Fibroblast of skin of right quadriceps (primary cell): ENCODE measurements at places on chromosomes 7 and 10.

DNA sequence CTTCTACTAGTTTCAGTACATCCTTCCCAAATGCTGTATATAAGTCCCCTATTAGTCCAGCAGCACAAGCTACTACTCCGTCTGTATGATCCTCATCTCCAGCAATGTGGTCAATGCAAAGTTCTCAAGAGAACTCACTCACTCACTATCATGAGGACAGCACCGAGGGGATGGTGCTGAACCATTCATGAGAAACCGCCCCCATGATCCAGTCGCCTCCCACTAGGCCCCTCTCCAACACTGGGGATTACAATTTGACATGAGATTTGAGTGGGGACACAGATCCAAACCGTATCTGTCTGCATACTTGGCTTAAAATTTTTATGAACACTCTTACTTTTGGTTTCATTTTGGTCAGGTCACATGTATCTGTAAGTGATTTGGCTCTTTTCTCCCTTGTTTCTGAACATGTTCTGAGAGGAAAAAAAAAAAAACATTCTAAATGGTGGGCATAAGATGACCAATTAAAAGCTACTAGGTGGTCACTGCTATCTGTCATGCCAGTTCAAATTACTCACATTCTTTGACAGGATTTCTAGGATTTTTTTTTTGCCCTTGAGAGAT is 60.1 kb downstream of the ZNF783 start:
- no peak for DNase-seq

GRCh38 chr7:96023387-96023786 is 251.0 kb downstream of the DYNC1I1 start:
- DNase-seq: peak; percentile 68

GRCh38 chr10:71368643-71369042 is 28.1 kb upstream of the CDH23 start:
- DNase-seq: peak; percentile 7

- DNase-seq: peak; percentile 28
These were observed 428.4 kb upstream of the TEX47 start for GRCh38 chr7:89223900-89224395.

- DNase-seq: no peak
These were observed at the start of gene ABCC2 for GRCh38 chr10:99782447-99783286. Gene ABCC2, plus strand, starts transcription at chr10:99782640. Its CDS starts 205 bp downstream, at chr10:99782845.

DNA sequence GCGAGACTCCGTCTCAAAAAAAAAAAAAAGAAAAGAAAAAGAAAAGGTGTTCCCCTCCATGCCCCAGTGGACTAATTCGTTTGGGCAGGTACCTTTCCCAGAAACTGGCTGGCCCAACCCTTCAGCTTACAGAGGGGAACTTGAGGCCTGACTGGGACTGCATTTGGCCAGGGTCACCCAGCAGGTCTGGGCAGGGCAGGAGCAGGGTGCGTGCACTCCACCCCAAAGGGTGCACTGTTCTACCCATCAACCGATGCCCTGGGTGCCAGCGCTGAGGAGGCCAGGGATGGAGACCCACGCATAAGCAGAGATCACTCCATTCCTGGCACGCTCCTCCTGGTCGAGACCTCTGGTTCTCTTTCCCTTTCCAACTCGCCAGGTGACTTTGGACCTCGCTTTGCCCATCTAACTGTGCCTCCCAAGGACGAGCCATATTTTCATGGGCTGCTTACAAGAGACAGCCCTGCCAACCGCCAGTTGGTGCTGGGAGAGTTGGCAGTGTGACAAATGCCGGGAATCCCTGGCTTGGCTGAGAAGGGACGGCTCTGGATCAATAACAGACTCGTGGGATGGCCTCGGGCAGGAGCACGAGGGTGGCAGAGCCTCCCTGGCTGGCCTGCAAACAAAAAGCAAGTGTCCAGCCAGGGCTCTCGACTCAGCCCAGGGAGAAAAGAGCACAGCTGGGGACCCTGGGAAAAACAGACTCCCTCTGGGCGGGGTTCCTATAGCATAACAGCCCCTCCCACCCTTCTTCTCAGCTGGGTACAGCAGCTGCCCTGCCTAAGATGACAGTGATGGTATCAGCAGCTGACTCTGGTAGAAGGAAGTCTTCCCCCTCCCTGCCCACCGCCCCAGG is 7.9 kb downstream of the HSPB1 start:
- DNase-seq: no peak

DNA sequence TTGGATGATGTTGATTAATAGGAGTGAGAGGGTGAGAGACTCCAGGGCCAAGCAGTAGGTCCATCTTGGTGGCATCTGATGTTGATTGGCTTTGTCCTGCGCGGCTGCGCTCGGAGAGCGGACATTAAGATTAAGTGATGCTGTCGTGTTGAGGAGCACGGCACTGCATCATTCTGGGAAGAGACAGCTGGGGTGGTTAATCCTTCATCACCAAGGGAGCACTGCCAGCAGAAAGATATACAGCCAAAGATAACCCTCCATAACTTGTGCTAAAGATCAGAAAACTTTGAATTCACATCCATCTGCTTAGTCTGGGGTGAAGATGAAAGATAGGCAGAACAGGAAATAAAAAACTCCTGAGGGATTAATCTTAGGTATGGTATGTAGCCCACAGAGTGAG is 208.3 kb downstream of the LRMDA start:
- DNase-seq: peak; percentile 36

DNA sequence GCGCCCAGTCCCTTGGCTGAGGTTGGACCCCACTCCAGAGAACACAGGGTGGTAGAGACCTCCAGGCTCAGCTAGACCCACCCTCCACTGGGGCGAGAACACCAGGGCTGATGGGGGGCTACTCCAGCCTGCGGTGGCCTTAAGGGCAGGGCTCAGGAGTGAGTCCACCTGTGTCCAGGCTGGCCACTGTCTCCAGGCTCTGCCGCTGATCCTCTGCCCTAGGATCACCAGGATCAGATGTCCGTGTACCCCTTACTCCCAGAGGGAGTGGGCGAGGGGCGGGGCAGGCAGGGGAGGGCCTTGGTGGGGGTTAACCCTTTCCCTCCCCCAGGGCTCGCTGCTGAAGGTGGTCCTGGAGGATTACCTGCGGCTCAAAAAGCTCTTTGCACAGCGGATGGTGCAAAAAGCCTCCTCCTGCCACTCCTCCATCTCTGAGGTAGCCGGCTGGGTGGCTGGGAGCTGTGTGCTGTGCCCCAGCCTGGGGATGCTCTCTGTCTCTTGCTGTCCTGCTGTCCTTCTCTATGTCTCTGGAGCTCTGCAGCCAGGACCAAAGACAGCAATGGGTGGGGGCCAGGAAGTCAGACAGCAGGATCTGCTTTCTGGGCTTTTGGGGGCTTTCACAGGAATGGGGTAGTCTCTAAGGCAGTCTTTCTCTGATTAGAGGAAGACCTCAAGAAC is 38.0 kb downstream of the PSAP start:
- DNase-seq: no peak

DNA sequence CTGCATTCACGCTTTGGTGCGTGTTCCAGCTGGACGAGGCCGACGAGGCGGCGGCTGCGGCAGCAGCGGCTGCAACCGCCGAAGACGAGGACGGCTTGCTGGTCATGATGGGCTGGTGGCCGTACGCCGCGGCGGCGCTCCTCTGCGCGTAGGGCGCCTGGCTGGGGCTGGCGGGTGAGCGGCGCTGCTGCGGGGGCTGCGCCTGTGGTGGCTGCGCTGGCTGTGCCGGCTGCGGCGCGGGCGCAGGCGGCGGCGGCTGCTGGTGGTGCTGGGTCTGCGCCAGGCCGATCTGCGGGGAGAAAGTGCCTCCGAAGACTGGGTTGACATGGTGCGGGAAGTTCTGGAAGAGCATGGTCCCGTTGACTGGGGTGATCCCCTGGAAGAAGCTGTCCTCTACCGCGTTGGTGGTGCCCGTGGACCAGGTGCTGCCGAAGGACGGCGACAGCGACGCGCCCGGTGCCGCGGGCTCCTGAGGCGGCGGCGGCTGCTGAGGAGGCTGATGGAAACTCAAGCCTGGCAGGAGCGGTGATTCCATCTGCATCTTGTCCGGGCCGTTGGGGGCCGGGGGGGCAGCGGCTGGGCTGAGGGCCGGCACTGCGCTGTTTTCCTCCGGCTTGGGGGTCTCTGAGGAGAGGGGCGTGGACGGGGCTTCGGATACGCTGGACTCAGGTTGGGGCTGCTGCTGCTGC is 51.1 kb downstream of the CPEB3 start:
- no peak for DNase-seq

GRCh38 chr7:27096768-27097514 is 1.1 kb upstream of the HOXA1 start:
- DNase-seq: peak; percentile 26

DNA sequence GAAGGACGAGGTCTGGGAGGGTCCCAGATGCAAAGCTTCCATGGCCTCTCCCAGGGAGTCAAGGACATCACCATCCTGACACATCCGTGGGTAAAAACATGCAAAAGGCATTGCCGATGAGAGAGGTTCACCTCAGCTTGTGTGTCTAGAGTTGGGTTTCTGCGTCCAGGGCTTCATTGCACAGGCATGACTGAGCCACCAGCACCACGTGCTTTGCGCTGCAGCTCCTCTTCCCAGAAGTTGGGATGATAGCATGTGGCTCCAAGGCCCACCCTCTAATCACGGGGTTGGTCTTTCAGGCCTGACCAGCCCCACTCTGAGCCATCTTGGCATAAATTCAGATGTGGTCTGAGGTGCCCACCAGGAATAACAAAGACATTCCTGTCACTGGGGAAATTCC is 7.1 kb upstream of the RASGEF1A start:
- no peak for DNase-seq

GRCh38 chr10:48287417-48288391 is 13.2 kb upstream of the FRMPD2 start:
- DNase-seq: no peak

GRCh38 chr7:132410861-132411541 is 165.3 kb downstream of the PLXNA4 start:
- no peak for DNase-seq

DNA sequence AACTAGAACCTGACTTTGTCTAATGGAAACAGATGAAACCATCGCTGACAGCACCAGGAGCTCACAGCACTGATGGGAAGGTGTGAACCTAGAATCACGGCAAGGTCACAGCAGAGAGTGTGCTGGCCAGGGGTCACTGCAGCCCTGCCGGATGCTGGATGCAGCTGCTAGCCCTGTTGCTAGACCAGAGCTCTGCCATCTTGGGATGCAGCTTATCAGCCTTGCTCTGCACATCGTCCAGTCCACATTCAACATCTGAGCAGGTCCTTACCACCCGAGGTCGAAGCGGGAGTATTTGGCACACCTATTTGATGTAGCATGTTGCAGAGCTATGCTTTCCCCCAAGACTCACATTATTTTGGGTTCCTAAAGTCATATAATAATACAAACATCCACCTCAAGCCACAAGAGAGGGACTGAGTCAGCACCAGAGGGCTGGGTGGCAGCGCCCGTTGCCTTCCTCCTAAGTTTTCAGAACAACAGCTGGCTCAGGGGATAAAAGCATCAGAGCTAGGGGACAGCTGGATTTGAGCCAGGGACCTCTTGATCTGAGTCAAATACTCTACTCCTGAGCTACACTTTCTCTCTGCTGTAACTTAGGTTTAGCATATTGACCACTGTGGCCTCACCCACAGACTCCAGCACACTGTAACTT is 135.3 kb downstream of the ZNF467 start:
- DNase-seq: no peak

GRCh38 chr7:134662166-134662870 is 15.7 kb downstream of the BPGM start:
- DNase-seq: no peak

DNA sequence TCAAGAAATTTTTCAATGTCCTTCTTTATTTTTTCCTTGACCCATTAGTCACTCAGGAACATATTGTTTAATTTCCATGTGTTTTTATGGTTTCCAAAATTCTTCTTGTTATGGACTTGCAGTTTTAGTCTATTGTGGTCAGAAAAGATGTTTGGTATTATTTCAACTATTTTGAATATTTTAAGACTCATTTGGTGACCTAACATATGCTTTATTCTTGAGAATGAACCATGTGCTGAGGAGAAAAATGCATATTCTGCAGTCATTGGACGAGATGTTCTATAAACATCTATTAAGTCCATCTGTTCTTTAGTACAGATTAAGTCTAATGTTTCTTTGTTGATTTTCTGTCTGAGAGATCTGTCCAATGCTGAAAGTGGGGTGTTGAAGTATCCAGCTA is 42.3 kb upstream of the MDFIC start:
- peak; percentile 76 for DNase-seq

DNA sequence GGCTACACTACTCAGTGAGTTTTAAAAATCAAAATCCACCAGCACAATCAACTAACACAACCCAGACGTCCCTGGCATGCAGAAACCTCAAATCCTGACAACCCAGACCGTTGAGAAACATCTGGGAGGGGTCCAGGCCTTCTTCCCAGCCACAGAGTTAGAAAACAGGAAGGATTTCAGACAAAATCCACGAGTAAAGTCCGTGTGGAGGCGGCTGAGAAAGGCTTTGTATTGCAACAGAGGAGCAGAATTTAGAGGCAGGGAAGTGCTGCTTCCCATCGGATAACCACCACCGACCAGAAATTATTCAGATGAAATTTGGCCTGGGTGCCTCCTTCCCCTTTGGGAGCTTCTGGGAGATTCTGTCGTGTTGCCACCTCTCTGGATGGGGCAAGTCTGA is 61.5 kb downstream of the TNS3 start:
- DNase-seq: peak; percentile 92

GRCh38 chr10:44881649-44882048 is 29.5 kb upstream of the TMEM72 start:
- no peak for DNase-seq

DNA sequence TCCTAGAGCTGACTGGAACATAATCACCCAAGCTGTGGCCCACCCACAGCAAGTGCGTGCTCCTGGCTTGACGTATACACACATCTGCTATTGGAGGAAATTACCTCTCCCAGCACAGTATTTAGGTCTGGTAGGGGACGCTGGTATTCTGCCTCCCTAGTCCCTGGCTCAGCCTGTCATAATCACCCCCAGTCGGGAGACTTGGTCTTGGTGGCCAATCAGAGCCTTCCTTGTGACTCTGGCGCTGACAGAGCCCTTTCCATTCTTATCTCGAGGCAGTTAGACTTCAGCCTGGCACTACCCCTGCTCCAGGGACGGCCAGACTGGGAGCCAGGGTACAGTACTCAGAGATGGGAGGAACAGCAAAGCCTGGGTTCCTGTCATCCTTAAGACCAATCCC is 14.3 kb upstream of the PRKAG2 start:
- no peak for DNase-seq

GRCh38 chr7:102472126-102473041 is 6.3 kb downstream of the POLR2J start:
- no peak for DNase-seq

- no peak for DNase-seq
These were observed 13.7 kb downstream of the MOSPD3 start for GRCh38 chr7:100626055-100626454.
